ENCODE measurements at places on chromosomes 7 and 10. TPM values are rescaled to one million over a fixed set of nuclear protein-coding genes. Genes with fewer than 3 reads are reported as not detected.

GRCh38 chr7:151342102-151342646 lies 562 bp downstream of the NUB1 start:
- H3K27ac ChIP-seq = peak overlapping the region; percentile 86
- H3K36me3 ChIP-seq = peaks cover 26% of the 10 kb centered on the region
- H3K4me3 ChIP-seq = peak overlapping the region; percentile 86
- no peaks in the 10 kb centered on the region for H3K27me3 ChIP-seq
- no peak for DNase-seq

GRCh38 chr10:21427804-21428481 lies 97.5 kb downstream of the SKIDA1 start:
- DNase-seq = no peak
- no peak overlapping the region for H3K4me3 ChIP-seq
- H3K36me3 ChIP-seq = no peaks in the 10 kb centered on the region
- no peak overlapping the region for H3K27ac ChIP-seq

LIPF gene
- total RNA-seq = not detected

GRCh38 chr7:1725766-1726630 lies 55.9 kb downstream of the ELFN1 start:
- no peaks in the 10 kb centered on the region for H3K4me1 ChIP-seq
- H3K4me3 ChIP-seq = no peak overlapping the region
- peaks cover 3% of the 10 kb centered on the region for H3K27me3 ChIP-seq
- DNase-seq = no peak

VSIR gene
- 21.4 TPM for total RNA-seq

- no peak for DNase-seq
- H3K4me1 ChIP-seq = no peaks in the 10 kb centered on the region
- H3K4me3 ChIP-seq = no peak overlapping the region
- no peaks in the 10 kb centered on the region for H3K27me3 ChIP-seq
Measured at GRCh38 chr7:120033114-120033513, 239.9 kb upstream of the KCND2 start.

DHTKD1 gene
- total RNA-seq = 58.2 TPM

GRCh38 chr10:127398140-127398970 lies 150.8 kb upstream of the NPS start:
- no peak for DNase-seq
- H3K4me1 ChIP-seq = no peaks in the 10 kb centered on the region
- no peak overlapping the region for H3K27ac ChIP-seq
- no peaks in the 10 kb centered on the region for H3K27me3 ChIP-seq
- H3K36me3 ChIP-seq = no peaks in the 10 kb centered on the region

GRCh38 chr10:72732521-72732920 lies 40.6 kb downstream of the MCU start:
- H3K36me3 ChIP-seq = no peaks in the 10 kb centered on the region
- no peak overlapping the region for H3K27ac ChIP-seq
- no peak for DNase-seq
